Stimulated activated CD8-positive, alpha-beta memory T cell treated with anti-CD3 and anti-CD28 coated beads, Interleukin-7, amount 100 ng/mL, for 1 hour (primary cell): ENCODE measurements at places on chromosomes 3 and 15.

DNA sequence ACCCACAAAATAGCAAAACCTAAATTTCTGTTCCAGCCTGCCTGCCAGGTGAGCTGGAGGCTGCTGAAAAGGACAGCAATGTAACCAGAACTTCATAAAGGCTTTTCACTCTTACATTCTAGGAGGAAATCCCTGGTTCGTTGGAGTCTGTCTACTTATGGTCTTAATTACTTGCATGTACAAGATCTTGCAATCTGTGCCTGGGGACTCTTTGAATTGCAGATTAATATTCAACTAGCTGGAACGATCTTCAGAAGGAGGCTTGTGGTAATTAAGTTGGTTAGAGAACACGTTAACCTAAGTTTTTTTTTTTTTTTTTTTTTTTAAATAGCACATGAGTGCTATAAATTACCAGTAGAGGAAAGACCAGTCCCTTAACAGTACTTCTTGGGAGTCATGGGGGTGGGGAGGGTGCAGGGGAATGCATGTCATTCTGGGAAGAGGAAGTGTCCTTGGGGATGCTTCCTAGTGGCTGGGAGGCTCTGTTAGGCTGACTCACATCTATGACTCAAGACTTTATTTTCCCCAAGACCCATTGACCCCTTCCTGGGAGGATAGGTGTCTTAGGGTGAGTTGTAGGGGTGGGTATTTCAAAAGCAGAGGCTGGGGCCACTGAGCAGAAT lies 139.8 kb downstream of the RAB11A start:
- no peak for DNase-seq

- DNase-seq = no peak
These were observed 55.0 kb downstream of the TMEM44 start for GRCh38 chr3:194577986-194578905.

DNA sequence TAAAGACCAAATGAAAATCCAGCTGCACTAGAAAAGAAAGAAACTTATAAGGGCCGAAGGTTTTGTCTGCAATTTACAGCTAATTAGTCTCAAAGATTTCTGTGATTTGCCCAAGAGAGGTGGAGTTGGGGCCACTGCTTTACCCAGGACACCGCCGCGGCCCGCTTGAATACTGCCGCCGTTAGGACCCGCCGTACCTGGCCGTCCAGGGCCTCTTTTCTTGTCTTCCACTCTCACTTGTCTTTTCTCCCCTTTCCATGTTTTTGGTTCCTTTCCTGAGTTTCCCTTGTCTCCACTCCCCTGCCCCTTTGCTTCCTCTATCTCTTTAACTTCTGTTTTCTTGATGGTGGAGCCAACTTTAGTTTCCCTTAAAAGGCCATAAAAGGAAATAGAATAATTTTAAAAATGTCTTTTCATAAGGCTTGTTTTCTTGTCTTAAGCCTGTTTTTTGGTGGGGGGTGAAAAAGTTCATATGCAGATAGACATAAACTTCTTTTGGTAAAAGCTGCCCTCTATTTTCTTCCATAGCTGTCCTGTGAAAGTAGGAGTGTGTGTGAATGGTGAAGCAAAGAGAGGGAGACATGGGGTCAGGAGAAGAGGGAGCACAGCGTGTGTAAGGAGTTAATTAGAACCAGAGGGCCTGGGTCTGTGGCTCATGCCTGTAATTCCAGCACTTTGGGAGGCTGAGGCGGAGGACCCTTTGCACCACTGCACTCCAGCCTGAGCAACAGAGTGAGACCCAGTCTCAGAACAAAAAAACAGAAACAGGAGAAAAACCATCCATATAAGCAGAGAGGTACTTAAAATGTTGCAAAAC lies 16.0 kb upstream of the CCNL1 start:
- DNase-seq = no peak

DNA sequence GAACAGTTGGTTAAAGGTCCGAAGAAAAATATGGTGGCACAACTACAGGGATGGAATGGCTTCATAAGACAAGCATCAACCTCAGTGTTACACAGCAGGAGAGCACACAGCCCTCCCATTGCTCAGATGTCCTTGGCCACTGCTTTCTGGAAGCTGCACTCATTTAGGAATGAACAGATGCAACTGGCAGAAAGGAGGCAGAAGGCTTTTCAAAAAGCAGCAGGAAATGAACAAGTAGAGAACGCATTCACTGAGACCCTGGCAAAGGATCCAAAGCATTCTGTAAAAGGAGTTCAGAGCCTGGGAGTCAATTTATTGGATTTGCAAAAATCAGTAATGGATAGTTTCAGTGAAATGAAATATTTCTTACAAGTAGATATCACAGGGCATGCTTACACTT lies 101.1 kb downstream of the PDZRN3 start:
- no peak for DNase-seq

- DNase-seq = no peak
These were observed 74.3 kb upstream of the SLC7A14 start for GRCh38 chr3:170660139-170660538.

- no peak for DNase-seq
These were observed 115.0 kb upstream of the ABHD17C start for GRCh38 chr15:80580106-80580505.

DNA sequence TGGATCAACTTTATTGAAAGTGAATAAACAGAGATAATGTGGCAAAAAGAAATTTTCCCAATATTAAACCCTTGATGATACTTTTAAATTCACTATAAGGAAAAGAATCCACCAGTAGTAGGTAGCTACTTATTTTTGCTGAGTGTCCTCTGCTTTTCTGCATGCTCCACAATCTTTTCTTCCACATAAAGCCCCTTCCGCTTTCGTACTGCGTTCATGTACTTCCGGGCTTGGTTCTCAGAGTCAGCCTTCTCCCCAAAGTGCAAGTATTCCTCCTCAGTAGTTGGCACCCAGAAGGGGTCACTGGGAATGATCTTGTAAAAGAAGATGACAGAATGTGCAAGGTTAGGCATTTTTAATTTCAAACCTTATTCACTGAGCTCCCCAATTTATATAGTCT lies 84.4 kb upstream of the MEX3B start:
- no peak for DNase-seq

DNA sequence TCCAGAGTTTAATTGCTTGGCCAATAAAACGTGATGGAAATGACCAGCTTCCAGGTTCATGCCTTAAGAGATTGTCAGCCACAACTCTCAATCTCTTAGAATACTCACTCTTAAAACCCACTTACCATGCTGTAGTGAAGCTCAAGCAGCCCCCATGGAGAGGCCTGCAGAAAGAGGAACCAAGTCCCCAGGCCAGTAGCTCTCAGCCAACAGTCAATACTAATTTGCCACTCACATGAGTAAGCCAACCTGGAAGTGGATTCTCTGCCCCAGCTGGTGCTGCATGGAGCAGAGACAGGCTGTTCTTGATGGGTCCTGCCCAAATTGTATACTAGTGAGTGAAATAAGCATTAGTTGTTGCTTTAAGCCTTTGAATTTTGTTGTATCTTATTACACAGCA lies 155.9 kb downstream of the OXSM start:
- no peak for DNase-seq

DNA sequence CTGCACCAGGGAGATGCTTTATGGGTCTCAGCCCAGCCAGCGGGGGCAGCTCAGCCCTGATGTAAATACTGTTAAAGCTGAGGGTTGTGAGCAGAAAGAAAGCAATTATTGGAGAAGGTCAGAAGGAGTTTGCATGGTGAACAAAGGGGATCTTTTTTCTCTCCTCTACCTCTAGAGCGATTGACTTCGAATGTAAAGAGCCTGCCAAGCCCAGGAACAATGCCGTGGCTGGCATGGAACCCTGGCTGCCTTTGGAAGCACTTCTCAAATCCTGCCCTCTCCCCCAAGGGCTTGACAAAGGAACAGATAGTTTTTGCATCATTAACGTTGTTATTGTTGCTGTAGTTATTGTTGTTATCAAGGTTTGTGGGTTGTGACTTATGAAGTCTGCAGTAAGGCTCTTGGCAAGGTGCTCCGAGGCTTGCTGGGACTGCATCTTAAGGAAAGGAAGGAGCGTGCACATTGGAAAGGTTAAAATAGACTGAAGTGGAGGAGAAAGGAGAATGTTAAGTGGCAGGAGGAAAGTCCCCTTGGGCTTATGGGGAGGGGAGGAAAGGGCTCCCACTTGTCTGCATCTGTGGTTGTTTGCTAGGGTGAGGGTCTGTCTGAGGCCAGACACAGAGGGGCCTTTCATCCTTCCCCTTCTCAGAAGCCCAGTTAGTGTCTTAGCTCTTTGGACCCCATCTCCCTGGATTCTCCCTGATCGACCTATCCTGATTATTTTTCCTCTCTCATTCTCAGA lies 16.7 kb downstream of the PDIA5 start:
- DNase-seq = no peak

DNA sequence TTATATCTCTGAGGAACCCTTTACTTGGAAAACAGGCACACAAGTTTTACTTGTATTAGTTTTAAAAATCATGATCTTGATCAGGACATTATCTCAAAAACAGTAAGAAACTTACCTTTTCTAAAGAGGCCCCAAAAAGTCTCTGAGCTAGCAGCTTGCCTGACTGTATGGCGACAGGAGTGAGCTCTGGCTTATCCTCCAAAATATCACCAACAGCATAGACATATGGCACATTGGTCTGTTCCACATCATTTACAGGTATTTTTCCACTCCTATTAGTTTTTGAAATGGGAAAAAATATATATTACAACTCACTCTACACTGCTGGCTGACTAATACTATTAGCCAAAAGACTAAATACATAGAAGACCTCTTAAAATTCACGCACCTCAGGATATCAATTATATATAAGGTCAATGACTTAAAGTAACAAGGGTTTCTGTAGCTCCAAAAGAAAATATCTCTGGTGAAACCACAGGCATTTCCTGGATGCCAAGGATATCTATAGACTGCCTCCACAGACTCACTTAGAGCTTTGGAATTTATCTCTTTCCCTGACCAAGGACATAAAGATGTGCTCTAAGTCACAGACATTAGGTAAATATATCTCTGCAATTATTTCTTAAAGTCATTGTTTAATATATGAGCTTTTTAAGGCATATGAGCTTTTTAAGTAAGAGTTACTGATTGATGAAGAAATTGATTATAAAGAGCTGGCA lies 33.1 kb downstream of the TXNRD3 start:
- DNase-seq = no peak

DNA sequence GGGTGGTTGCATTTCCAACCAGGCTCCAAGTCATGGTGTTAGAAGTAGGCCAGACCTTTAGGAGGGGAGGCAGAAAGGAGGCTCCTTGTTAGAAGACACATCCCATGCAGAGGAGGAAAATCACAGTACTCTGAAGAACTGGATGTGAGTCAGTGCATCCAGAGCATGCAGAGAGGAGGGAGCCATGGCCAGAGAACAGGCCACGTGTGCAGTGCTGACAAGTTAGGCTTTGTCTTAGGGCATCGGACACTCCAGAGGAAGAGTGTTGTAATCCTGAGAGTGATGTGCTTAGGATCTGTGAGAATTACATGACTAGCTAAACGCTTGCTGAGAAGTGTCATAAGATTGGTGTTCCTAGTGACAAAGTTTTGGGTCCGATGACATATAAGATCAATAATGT lies 456.5 kb upstream of the THRB start:
- no peak for DNase-seq

DNA sequence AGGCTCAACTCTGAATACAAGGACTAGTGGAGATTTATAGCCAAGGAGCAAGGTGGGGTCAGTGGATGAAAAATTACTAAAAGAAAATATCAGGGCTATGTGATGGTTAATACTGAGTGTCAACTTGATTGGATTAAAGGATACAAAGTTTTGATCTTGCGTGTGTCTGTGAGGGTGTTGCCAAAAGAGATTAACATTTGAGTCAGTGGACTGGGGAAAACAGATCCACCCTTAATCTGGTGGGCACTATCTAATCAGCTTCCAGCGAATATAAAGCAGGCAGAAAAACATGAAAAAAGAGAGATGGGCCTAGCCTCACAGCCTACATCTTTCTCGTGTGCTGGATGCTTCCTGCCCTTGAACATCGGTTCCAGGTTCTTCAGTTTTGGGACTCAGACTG lies 14.4 kb upstream of the SENP7 start:
- no peak for DNase-seq

DNA sequence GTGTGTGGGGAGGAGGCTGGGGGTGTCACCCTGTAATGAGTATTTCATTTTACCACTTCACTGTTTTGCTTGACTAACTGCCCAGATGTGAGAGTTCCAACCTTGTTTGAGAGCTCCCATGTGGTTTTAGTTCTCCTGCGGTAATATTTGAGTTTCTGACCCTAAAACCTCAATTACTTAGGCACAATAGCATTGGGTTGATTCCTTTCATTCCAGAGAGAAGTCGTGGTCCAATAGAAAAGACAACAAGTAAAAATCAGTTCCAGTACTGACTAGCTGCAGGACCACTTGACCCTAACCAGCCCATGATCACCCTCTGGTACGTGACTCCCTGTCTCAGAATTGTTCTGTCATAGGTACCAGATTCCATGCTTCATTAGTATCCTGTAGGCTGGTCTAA lies 630.4 kb downstream of the CADM2 start:
- DNase-seq = no peak

DNA sequence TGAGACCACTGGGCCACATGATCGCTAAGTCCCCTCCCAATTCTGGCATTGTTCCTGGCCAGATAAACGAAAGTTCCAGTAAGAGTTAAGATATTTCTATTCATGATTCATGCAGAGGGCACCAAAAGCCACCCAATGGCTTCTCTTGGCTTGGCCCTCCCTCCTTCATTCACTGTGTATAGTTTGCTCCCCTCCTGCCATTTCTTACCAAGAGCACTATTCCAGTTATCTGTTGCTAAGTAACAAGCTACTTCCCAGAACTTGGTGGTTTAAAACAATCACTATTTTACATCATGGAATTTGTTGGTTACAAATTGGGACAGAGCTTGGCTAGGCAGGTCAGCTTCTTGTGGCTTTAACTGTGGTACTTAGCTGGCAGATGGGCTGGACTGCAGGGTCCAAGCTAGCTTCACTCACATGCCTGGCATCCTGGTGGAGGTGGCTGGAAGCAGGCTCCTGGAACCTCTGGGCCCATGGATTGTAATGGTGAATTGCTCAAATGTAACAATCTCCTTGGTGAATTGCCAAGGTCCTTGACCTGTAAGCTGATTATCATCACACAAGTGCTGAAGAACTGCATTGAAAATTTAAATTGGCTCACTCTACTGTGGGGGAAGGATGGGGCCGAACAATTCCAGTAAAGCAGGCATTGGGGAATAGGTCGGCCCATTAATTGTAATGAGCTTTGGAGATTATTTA lies 16.6 kb downstream of the EAF1 start:
- DNase-seq = no peak

GRCh38 chr3:188746291-188746783 lies 425.4 kb upstream of the TPRG1 start:
- no peak for DNase-seq

DNA sequence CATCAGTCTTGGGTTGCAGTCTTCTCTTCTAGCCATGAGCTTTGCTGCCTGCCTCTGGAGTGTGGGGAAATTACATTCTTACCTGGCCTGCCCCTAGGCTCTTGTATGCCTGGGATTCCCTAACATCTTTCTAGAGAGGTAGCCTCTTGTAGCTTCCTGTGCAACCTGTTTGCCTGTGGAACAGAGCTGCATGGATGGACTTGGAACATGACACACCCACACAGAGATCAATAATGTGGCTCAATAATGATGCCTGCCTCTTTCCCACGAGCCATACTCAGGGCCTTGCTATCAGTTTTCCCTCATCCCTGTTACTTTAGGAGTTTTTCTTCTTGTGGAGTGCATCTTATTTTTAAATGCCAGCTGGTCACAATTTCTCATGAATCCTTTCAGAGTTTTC lies 11.4 kb downstream of the CHCHD6 start:
- no peak for DNase-seq

- no peak for DNase-seq
These were observed 21.6 kb downstream of the BUB1B start for GRCh38 chr15:40182358-40183029.

- no peak for DNase-seq
These were observed 47.6 kb upstream of the ULK4 start for GRCh38 chr3:42009456-42009855.
